Stimulated activated CD4-positive, alpha-beta T cell treated with anti-CD3 and anti-CD28 coated beads, Interleukin-1b, Interleukin-23, amount 100 ng/mL, for 1 hour (primary cell): ENCODE measurements at places on chromosomes 11 and 22.

GRCh38 chr11:115304774-115305472 lies 199.3 kb downstream of the CADM1 start:
- no peak for DNase-seq

DNA sequence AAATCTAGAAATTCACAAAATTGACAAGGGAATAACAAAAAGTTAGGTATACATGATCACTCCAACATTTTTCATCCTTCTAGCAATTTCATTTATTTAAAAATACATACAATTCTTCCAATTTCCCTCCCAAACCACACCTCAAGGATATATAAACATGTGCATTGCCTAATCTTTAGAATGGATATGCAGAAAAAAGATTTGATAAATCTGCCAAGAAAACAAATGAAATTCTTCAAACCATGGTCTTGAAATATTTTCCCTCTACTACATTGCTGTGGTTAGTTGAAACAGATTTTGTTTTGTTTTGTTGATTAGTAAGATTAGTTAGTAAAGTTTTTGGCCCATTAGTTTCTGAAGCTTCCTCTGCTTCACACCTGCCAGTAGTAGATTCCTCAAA lies 703.3 kb upstream of the CCDC179 start:
- no peak for DNase-seq

DNA sequence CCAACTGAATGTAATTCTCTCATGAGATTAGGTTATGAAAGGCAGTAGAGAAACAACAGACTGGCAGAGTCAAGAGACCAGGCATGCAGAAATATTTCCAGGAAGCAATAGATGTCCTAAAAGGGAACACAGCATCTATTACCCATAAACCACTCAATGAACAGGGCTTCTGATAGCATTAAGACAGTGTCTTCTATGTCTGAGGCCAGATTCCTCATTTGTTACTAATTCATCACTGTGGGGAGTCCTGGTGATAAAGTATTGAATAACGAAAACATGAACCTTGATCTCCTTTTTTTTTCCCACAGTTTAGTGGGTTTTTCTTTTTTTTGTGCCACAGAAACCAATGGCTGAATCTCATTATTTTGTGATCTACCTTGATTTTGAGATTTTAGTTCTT lies 339.0 kb downstream of the METTL15 start:
- DNase-seq = no peak

DNA sequence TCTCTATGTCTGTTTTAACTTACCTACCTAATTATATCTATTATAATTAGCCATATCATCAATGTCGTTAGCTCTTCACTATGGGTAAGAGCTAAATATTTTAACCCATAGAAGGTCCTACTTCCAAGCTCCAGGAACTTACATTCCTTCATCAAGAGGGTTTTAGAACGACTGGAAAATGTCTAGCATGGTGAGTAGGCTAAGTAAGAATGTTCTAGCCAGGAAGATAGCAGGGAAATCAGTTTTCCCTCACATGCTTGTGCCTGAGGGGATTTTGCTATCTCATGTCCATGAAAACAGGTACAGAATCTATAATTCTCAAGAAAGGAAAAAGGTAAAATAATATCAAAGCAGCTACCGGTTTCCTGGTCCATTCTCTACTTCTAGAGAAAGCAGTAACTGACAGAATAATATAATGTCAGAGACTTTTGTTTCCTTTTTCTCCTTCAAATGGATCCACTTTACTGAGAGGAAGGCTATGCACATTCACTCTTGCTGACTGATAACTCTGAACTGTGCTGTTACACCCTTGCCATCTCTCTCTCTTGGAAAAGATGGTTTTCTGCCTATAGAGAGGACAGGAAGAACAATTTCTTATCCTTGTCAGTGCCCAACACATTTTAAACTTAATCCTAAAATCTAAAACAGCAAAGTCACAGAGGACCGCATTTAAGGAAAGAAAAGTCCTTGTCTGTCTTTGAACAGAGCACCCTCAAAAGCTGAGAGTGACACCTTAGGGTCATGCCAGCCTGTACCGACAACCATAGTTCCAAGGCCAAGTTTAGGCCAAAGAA lies 67.0 kb downstream of the MAML2 start:
- DNase-seq = no peak
